ENCODE measurements at places on chromosomes 3 and 15. TPM values are rescaled to one million over a fixed set of nuclear protein-coding genes. Genes with fewer than 3 reads are reported as not detected.

The CHRFAM7A gene
- polyA plus RNA-seq = 2.8 TPM

The SAMD7 gene
- not detected for polyA plus RNA-seq

The NR2E3 gene
- polyA plus RNA-seq = 0.26 TPM

The GPR27 gene
- 9.1 TPM for polyA plus RNA-seq

The GATM gene
- 169 TPM for polyA plus RNA-seq
